ENCODE measurements at places on chromosomes 5 and 9.

DNA sequence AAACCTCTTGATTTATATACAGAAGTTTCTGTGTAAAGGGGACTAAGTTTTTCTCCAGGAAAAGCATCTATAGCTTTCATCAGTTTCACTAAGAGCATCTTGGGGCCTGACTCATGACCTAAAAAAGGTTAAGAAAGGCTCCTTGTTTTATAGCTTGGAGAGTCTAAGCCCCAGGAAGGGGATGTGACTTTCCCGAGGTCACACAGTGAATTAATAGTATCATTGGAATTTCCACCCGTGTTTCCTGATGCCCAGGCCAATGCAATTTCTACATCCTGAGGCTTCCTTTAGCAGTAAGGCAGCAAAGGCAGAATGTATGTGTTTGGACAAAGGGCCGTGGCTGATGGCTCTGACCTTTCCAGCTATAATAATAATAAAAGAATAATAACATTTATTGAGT lies 8.6 kb downstream of the MORN5 start:
- no peak overlapping the region for H3K27ac ChIP-seq
- no peaks in the 10 kb centered on the region for H3K36me3 ChIP-seq
- DNase-seq = no peak
- H3K4me1 ChIP-seq = no peaks in the 10 kb centered on the region

- no peak overlapping the region for H3K4me3 ChIP-seq
- H3K36me3 ChIP-seq = no peaks in the 10 kb centered on the region
- H3K4me1 ChIP-seq = peaks cover 6% of the 10 kb centered on the region
- no peak for DNase-seq
- no peak overlapping the region for H3K27ac ChIP-seq
These were observed 31.8 kb upstream of the ERAP2 start for GRCh38 chr5:96844481-96844990.

DNA sequence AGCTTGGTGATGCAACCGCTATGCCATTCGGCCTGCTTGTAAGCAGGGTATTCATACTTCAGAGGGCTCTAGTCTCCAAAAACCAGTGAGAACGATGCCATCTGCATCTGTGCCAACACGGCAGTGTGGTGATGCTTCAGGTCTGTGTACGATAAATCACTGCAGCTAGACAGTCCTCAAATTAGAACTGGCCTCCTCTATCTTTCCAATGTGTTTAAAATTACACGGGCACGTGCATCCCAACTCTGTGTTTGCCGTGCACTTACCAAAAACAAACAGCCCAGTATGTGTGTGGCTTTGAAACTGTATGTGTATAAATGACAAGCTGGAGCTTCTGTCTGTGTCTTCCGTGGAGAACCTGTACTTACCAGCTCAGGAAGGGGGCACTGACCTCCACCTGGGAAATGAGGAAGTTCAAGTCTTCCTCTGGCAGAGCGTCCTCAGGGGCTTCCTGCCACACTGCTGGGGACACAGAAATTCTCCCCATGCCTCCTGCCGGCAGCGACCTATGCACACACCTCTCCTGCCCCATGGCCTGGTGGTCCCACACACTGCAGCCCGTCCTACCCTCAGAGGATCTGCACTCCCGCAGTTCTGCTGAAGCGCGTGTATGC lies 12.3 kb downstream of the MED10 start:
- no peak overlapping the region for H3K4me3 ChIP-seq
- no peaks in the 10 kb centered on the region for H3K4me1 ChIP-seq
- no peaks in the 10 kb centered on the region for H3K27me3 ChIP-seq
- H3K27ac ChIP-seq = no peak overlapping the region
- no peak for DNase-seq

DNA sequence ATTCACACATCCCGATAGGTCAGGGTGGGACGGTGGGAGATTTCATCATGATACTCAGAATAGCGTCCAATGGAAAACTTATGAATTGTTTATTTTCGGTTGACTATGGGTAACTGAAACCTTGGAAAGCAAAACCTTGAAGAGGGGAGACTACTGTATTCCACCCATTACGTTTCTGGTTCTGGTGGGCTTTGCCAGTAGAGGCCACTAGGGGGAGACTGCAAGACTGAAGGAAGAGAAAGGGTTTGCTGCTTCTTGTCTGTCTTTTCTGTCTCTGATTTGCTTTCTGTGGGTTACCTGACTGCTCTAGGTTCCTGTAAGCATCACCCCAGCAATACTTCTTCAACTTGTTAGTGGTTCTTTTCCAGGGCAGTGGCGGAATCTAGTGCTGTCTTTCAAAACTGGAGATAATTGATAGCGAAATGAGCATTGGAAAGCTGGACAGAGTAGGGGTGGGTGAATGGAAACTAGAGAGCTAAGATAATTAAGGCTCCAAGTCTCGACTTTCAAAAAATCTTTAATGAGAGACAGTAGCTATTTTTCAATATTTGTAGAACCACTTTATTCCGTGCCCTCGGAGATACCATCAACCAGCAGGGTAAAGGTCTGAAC lies 27.0 kb downstream of the GRIN3A start:
- no peak overlapping the region for H3K4me3 ChIP-seq
- H3K36me3 ChIP-seq = no peaks in the 10 kb centered on the region
- H3K27me3 ChIP-seq = no peaks in the 10 kb centered on the region
- no peak overlapping the region for H3K27ac ChIP-seq

- no peaks in the 10 kb centered on the region for H3K36me3 ChIP-seq
- peak overlapping the region; percentile 91 for H3K4me3 ChIP-seq
- no peak for DNase-seq
- peak overlapping the region; percentile 80 for H3K27ac ChIP-seq
- peaks cover 2% of the 10 kb centered on the region for H3K27me3 ChIP-seq
These were observed 4.2 kb upstream of the IRX2 start for GRCh38 chr5:2755681-2756171.

- no peaks in the 10 kb centered on the region for H3K27me3 ChIP-seq
- H3K36me3 ChIP-seq = no peaks in the 10 kb centered on the region
- H3K4me3 ChIP-seq = no peak overlapping the region
- no peak for DNase-seq
- H3K27ac ChIP-seq = no peak overlapping the region
These were observed 37.8 kb upstream of the TMEM250 start for GRCh38 chr9:136156209-136157120.

GRCh38 chr9:8823131-8823895 lies 1023.7 kb upstream of the DMAC1 start:
- DNase-seq = no peak
- H3K27ac ChIP-seq = no peak overlapping the region
- no peaks in the 10 kb centered on the region for H3K36me3 ChIP-seq
- peaks cover 4% of the 10 kb centered on the region for H3K4me1 ChIP-seq
- H3K27me3 ChIP-seq = no peaks in the 10 kb centered on the region

- no peak for DNase-seq
- H3K36me3 ChIP-seq = no peaks in the 10 kb centered on the region
- no peak overlapping the region for H3K27ac ChIP-seq
- H3K4me1 ChIP-seq = no peaks in the 10 kb centered on the region
- no peak overlapping the region for H3K4me3 ChIP-seq
These were observed 44.4 kb downstream of the FNBP1 start for GRCh38 chr9:129998491-129999140.

GRCh38 chr5:1383344-1383743 lies 38.4 kb upstream of the CLPTM1L start:
- no peak overlapping the region for H3K4me3 ChIP-seq
- no peak overlapping the region for H3K27ac ChIP-seq
- H3K27me3 ChIP-seq = peaks cover 24% of the 10 kb centered on the region
- peaks cover 12% of the 10 kb centered on the region for H3K4me1 ChIP-seq
- H3K36me3 ChIP-seq = no peaks in the 10 kb centered on the region
- DNase-seq = no peak

GRCh38 chr5:9502050-9502834 lies 43.6 kb downstream of the SEMA5A start:
- H3K27me3 ChIP-seq = no peaks in the 10 kb centered on the region
- no peak overlapping the region for H3K4me3 ChIP-seq
- peaks cover 15% of the 10 kb centered on the region for H3K36me3 ChIP-seq
- H3K27ac ChIP-seq = no peak overlapping the region

DNA sequence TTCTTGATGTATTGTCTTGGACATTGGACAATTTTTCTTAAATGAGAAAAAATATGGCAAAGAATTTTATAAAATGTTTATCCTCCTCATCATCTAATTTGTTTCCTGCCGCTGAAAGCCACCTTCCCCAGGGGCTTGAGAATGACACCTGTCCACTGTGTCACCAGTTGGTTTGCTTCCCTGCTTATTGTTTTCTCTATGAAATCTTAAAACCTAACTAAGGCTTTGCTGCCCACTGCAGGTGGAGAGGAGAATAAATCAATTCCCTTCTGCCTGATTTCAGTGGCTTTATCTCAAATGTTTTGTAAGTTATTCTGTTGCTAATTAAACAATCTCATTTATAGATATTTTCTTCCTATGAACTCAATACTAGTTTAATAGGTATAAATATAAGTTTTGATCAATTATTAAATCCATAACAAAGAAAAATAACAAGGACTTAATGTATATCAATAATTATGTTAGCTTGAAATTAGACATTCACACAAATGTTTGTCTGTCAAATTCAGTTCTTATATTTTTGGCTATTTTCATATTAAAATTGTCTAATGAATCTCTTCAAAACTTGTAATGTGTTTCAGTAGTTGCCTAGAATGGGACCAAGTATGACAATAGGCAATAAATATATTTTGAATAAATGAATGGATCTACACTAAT lies 822.5 kb downstream of the PTPRD start:
- no peaks in the 10 kb centered on the region for H3K4me1 ChIP-seq
- peak; percentile 17 for DNase-seq
- H3K4me3 ChIP-seq = no peak overlapping the region
- no peaks in the 10 kb centered on the region for H3K36me3 ChIP-seq
- H3K27ac ChIP-seq = no peak overlapping the region
- H3K27me3 ChIP-seq = no peaks in the 10 kb centered on the region

GRCh38 chr5:113299591-113299990 lies 135.2 kb downstream of the TSSK1B start:
- no peak overlapping the region for H3K4me3 ChIP-seq
- H3K27me3 ChIP-seq = no peaks in the 10 kb centered on the region
- no peak for DNase-seq
- H3K27ac ChIP-seq = no peak overlapping the region
- H3K36me3 ChIP-seq = no peaks in the 10 kb centered on the region
- H3K4me1 ChIP-seq = peaks cover 3% of the 10 kb centered on the region

DNA sequence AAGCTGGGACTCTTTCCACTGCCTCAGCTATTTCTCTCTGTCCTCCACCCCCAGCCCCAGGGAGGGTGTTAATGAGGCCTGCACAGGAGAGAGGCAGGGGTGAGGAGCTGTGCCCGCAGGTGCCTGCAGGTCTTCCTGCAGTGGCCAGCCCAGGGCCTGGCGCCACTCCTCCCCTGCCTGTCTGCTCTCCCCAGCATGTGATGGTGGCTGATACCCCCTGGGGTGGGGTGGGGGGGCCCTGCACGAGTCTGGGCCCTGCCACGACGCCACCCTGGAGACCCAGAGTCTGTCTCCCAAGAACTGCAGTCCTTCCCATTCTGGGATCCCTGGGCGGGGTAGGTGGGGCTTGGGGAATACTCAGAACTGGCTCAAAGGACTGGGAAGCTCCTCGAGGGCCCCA lies 166.4 kb upstream of the SMIM23 start:
- no peak overlapping the region for H3K27ac ChIP-seq
- no peaks in the 10 kb centered on the region for H3K27me3 ChIP-seq
- no peaks in the 10 kb centered on the region for H3K4me1 ChIP-seq
- no peaks in the 10 kb centered on the region for H3K36me3 ChIP-seq
- no peak for DNase-seq
- no peak overlapping the region for H3K4me3 ChIP-seq

DNA sequence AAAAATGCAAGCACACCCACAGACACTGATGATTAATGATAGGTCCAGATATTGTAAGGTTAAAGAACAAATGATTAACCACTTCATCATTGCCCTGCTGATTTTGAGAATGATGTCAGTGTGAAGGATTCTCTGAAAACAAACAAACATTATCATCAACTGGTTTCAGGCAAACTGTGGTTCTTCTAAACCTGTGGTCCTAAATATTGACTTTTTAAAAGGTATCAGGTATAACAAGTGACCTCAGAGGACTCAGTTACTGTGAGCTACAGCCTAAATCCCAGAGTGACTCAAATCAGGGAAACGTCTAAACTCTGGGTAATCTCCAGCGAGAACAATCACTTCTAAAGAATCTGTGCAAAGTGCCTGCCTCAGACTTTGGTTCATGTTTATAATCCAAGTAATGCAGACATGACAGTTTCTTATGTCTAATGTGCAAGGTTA lies 172.3 kb upstream of the CDH6 start:
- no peak for DNase-seq
- H3K27me3 ChIP-seq = no peaks in the 10 kb centered on the region
- no peaks in the 10 kb centered on the region for H3K36me3 ChIP-seq
- H3K4me1 ChIP-seq = no peaks in the 10 kb centered on the region
- H3K4me3 ChIP-seq = no peak overlapping the region

GRCh38 chr5:177474846-177475562 lies 1.6 kb upstream of the DBN1 start:
- H3K27me3 ChIP-seq = no peaks in the 10 kb centered on the region
- no peak overlapping the region for H3K4me3 ChIP-seq
- peaks cover 25% of the 10 kb centered on the region for H3K4me1 ChIP-seq
- no peak overlapping the region for H3K27ac ChIP-seq
- DNase-seq = no peak

- no peaks in the 10 kb centered on the region for H3K36me3 ChIP-seq
- no peaks in the 10 kb centered on the region for H3K4me1 ChIP-seq
- peaks cover 2% of the 10 kb centered on the region for H3K27me3 ChIP-seq
- H3K4me3 ChIP-seq = no peak overlapping the region
- no peak overlapping the region for H3K27ac ChIP-seq
These were observed 98.7 kb downstream of the PAX5 start for GRCh38 chr9:36935332-36935731.

DNA sequence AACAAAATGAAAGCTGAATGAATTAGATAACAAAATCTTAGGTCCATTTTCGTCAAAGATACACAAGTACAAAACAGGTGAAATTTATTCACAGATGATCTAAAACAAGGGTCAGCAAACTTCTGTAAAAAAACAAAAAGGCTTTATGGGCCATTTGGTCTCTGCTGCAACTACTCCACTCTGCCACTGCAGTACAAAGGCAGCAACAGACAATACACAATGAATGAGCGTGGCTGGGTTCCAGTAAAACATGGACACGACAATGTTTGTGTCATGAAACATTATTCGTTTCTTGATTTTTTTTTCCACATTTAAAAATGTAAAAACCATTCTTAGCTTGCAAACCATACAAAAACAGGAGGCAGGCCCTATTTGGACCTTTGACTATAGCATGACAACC lies 71.9 kb downstream of the ECPAS start:
- H3K27me3 ChIP-seq = no peaks in the 10 kb centered on the region
- H3K4me3 ChIP-seq = no peak overlapping the region
- DNase-seq = no peak

All from trophoblast cell (in vitro differentiated cells and primary cell).